Memory B cell (primary cell): ENCODE measurements at places on chromosomes 6 and 20.

- DNase-seq: no peak
- peaks cover 3% of the 10 kb centered on the region for H3K36me3 ChIP-seq
- no peak overlapping the region for H3K27ac ChIP-seq
Measured at GRCh38 chr6:132053511-132053910, 102.3 kb upstream of the CCN2 start.

GRCh38 chr6:117548797-117549301 lies 53.5 kb downstream of the GOPC start:
- peaks cover 7% of the 10 kb centered on the region for H3K4me1 ChIP-seq
- no peak overlapping the region for H3K27ac ChIP-seq
- DNase-seq: no peak
- no peaks in the 10 kb centered on the region for H3K36me3 ChIP-seq
- H3K4me3 ChIP-seq: no peak overlapping the region
- peaks cover 6% of the 10 kb centered on the region for H3K27me3 ChIP-seq

GRCh38 chr6:67000121-67000520 lies 1293.1 kb upstream of the EYS start:
- H3K4me1 ChIP-seq: no peaks in the 10 kb centered on the region
- H3K27me3 ChIP-seq: no peaks in the 10 kb centered on the region
- no peak for DNase-seq
- no peak overlapping the region for H3K27ac ChIP-seq

- peaks cover 6% of the 10 kb centered on the region for H3K27me3 ChIP-seq
- no peak overlapping the region for H3K4me3 ChIP-seq
- no peaks in the 10 kb centered on the region for H3K36me3 ChIP-seq
- no peak overlapping the region for H3K27ac ChIP-seq
- peaks cover 4% of the 10 kb centered on the region for H3K4me1 ChIP-seq
- no peak for DNase-seq
Measured at GRCh38 chr6:133807501-133807900, 81.4 kb upstream of the TCF21 start.

GRCh38 chr6:74409447-74409846 lies 713.4 kb downstream of the CD109 start:
- H3K27me3 ChIP-seq: no peaks in the 10 kb centered on the region
- no peak for DNase-seq
- no peak overlapping the region for H3K4me3 ChIP-seq
- H3K36me3 ChIP-seq: no peaks in the 10 kb centered on the region
- H3K27ac ChIP-seq: no peak overlapping the region
- H3K4me1 ChIP-seq: no peaks in the 10 kb centered on the region

DNA sequence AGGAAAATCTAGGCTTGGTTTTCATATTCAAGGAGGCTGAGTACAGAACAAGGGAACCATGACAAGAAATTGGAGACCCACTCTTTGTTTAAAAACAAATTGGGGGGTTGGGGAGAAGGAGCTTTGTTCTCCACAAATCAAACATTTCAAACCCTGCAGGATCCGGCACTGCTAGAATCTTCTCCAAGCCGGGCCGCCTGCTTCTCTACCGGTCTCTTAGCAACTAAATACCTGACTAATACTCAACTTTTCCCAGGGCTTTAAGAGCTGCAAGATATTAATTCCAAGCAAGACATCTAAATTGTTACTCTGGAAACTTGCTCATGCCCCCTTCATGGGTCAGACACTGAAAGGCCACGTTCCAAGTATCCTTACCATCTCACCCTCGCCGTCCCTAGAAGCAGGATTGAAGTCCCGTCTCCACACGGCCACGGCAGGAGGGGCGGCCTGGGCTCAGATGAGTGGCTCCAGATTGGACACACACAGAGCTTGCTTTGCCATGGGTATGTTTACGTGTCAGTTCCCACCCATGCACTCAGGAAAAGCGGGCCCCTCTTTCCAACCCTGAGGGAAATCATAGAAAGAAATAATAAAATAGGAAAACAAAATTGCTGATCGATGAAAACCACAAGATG lies 126.4 kb upstream of the CDH4 start:
- DNase-seq: no peak
- no peak overlapping the region for H3K4me3 ChIP-seq
- no peaks in the 10 kb centered on the region for H3K36me3 ChIP-seq
- no peaks in the 10 kb centered on the region for H3K27me3 ChIP-seq

DNA sequence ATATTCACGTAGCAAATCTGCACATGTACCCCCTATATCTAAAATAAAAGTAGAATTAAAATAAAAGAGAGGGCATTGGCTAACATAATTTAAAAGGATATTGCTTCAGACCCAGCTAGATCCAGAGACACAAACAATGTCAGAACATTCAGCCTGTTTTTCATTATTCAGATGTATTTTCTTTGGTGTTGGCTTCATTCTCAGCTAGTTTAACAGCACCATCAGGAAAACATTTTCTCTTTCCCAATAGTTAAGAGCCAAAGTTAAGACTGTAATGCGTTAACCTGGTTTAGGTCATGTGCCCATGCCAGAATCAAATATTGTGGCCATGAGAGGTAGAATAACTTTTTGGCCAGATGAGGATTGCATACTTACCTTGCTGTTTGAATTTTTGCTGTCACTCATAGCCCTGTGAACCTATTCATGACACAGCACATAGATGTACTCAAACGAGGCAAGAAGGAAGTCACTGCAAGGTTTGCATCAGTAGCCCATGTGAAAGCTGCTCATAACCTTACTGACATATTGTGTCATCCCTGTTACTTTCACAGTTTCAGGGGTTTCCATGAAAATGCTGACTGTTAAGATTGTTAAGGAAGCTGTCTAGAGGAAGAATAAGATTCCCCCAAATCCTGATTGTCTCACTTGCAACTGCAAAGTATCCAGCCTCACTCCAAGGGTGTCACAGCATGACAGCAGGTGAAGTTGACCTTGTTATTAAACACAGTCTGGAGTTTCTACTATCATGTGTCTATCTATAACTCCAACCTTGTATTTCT lies 233.1 kb downstream of the PACRG start:
- no peak overlapping the region for H3K4me3 ChIP-seq
- no peaks in the 10 kb centered on the region for H3K4me1 ChIP-seq
- DNase-seq: no peak
- no peaks in the 10 kb centered on the region for H3K36me3 ChIP-seq
- peaks cover 2% of the 10 kb centered on the region for H3K27me3 ChIP-seq

- H3K4me3 ChIP-seq: no peak overlapping the region
- H3K4me1 ChIP-seq: peaks cover 21% of the 10 kb centered on the region
- H3K36me3 ChIP-seq: peaks cover 5% of the 10 kb centered on the region
- no peak for DNase-seq
- H3K27me3 ChIP-seq: no peaks in the 10 kb centered on the region
- H3K27ac ChIP-seq: no peak overlapping the region
Measured at GRCh38 chr6:36984581-36985416, 1.2 kb downstream of the MTCH1 start.

- no peak overlapping the region for H3K27ac ChIP-seq
- H3K27me3 ChIP-seq: no peaks in the 10 kb centered on the region
- DNase-seq: no peak
- no peaks in the 10 kb centered on the region for H3K4me1 ChIP-seq
- H3K36me3 ChIP-seq: peaks cover 7% of the 10 kb centered on the region
- no peak overlapping the region for H3K4me3 ChIP-seq
Measured at GRCh38 chr20:3390759-3391425, 16.6 kb downstream of the DNAAF9 start.

DNA sequence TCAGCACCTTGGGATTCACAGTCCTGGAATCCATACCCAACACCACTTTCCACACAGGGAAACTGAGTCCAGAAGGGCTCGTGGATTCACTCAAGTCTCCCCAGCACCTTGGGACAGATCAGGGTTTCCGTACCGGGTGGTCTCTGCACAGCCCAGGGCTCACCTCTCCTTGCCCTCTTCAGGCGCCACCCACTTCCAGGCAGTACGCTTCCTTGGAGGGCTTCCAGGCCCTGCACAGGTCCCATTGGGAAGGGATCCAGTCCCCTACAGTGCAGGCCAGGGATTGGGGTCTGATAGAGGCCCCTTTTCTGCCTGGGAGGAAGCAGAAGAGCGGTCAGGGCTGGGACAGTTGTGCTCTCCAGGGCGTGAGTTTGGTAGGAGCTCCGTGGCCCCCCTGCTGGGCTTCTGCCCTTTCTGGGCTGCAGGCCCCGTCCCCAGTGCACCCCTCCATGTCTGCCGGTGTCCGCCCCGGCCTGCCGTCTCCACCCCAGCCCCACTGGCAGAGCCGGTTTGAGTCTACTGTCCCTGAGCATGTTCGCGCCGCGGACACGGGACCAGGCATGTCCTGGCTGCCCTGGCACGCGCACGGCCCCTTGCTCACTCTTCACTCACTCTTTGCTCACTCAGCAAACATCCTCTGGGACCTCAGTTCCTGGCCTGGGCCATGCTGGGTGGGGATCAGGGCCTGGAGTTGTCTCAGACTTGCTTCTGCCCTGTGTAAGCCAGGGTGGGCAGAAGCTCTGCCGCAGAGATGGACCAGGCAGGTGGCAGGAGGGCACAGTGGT lies 12.6 kb downstream of the SRC start:
- no peaks in the 10 kb centered on the region for H3K36me3 ChIP-seq
- DNase-seq: no peak
- peaks cover 22% of the 10 kb centered on the region for H3K4me1 ChIP-seq
- peak overlapping the region; percentile 79 for H3K27ac ChIP-seq
- no peaks in the 10 kb centered on the region for H3K27me3 ChIP-seq

DNA sequence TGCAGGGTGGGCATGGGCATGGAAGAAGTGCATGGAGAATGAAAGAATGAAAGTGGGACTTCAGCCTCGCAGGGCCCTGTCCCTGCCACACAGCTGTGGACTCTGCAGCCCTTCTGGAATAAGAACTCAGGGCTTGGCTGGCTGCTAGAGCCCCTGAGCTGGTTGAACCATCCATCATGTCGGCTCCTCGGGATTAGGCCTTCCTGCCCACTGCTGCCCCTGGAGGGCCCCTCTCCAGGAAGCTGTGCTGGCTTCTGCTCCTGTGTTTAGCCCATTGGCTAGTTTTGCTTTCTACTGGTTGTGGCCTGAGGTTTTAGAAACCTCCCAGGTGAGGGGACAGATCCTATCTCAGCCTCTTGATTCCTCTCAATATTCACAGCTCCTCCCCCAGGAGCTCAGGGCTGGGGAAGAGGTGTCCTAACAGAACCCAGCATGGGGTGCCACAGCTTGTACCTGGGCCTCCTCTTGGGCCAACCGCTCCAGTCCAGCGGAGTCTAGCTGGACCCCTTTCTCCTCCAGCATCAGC lies 7.9 kb downstream of the AARS2 start:
- H3K36me3 ChIP-seq: peaks cover 38% of the 10 kb centered on the region
- peaks cover 3% of the 10 kb centered on the region for H3K4me1 ChIP-seq
- H3K27me3 ChIP-seq: no peaks in the 10 kb centered on the region
- H3K27ac ChIP-seq: no peak overlapping the region

DNA sequence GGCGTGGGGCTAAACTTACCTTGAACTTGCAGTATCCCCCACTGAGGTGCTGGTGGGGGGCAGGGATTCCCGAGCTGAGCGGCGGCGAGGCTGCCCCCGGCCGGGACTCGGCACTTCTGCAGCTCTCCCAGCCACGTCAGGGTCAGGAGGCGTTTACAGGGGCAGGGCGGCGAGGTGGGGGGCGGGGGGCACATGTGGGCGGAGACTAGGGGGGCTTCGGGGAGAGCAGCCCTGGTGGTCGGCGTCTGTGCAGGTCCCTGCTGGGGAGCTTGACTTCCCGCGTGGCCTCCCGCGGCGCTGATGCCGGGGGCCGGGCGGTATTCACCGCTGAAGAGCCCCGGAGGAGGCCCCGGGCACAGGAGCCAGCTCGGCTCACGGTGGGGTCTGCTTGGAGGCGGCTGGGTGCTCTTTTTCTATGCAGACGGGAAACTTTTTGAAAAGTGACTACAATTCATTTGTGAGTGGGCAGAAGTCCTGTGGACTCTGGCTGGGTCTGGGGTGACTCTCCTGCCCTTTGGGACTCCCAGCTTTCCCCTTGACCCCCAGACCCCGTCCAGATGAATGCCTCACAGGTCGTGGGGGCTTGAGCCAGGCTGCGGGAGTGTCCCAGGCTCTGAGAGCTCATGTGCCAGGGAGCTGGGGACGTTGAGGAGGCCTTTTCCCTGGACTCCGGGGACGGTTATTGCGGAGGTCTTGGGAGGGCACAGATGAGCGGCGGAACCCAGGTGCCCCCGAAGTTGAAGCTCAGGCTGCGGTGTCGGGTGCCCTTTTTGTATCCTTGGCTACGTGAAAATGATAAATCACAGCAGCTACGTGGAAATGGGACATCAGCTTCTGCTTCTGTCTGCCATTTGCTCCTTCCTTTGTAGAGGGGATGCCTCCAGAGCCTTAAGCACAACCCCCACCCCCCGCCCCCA lies 75.9 kb upstream of the GATA5 start:
- H3K4me1 ChIP-seq: peaks cover 6% of the 10 kb centered on the region
- H3K4me3 ChIP-seq: peak overlapping the region; percentile 41
- no peak for DNase-seq
- no peak overlapping the region for H3K27ac ChIP-seq

GRCh38 chr6:147106759-147107401 lies 97.3 kb upstream of the STXBP5 start:
- H3K27me3 ChIP-seq: no peaks in the 10 kb centered on the region
- H3K36me3 ChIP-seq: no peaks in the 10 kb centered on the region
- no peak overlapping the region for H3K27ac ChIP-seq
- peaks cover 9% of the 10 kb centered on the region for H3K4me1 ChIP-seq
- H3K4me3 ChIP-seq: no peak overlapping the region

DNA sequence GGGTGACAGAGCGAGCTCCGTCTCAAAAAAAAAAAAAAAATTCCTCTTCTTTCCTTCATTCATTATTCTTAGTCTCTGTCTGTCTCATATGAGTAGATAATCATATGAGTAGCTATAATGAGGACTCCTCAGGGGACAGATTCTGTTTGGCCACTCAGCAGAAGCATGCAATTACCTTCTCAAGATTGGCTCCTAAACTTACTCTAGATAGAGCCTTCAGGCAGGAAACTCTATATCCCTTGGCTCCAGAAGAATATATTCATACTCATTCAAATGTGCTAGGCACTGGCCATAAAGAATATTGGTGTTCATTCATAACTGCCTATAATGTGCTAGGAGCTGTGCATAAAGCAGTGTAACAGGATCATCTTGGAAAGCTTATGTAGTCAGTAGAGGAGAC lies 2.2 kb upstream of the ACAT2 start:
- no peaks in the 10 kb centered on the region for H3K27me3 ChIP-seq
- H3K27ac ChIP-seq: peak overlapping the region; percentile 10
- peak overlapping the region; percentile 7 for H3K4me3 ChIP-seq
- DNase-seq: no peak
- peaks cover 15% of the 10 kb centered on the region for H3K36me3 ChIP-seq

GRCh38 chr6:170211404-170212025 lies 79.4 kb downstream of the DLL1 start:
- no peaks in the 10 kb centered on the region for H3K36me3 ChIP-seq
- H3K4me3 ChIP-seq: no peak overlapping the region
- no peaks in the 10 kb centered on the region for H3K4me1 ChIP-seq
- H3K27me3 ChIP-seq: peaks cover 3% of the 10 kb centered on the region
- H3K27ac ChIP-seq: no peak overlapping the region
